Renal cortex interstitium (tissue), 15 donors: ENCODE measurements at places on chromosomes 1 and 21.

DNA sequence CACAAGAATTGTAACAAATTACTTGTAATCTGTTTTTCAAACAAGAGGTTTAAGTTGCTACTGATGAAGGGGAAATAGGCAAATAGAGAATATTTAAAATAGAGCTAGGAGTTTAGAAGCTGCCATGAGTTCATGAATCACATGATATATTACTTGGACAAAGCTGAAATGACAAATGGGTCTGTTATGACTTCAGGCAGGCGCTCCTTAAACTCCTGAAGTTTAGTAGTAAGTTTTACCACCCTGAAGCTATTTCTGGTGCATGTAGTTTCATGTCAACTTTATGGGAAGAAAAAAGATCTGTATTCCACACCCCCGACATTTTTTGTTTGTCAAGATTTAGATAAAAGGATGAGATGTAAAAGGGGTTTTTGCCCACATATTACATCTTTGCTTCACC is 58.5 kb downstream of the PLA2G4A start:
- DNase-seq: no peak

- no peak for DNase-seq
These were observed 58.0 kb upstream of the GFI1 start for GRCh38 chr1:92544756-92545165.

DNA sequence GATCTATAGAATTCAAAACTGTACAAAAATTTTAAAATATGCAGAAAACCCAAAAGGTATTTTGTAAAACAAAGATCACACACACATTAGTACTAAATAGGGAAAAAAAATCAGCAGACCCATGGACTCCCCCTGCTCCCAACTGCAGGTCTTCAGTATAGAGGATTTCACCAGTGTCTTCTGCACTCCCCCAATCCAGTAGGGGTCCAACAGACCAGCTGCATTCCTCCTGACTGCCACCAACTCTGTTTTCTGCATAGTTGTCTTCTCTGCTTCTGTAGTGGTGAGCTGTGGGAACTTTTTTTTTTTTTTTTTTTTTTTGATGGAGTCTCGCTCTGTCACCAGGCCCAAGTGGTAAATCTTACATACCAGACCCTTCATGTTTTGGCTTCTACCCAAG is 21.9 kb downstream of the CLCA2 start:
- no peak for DNase-seq

DNA sequence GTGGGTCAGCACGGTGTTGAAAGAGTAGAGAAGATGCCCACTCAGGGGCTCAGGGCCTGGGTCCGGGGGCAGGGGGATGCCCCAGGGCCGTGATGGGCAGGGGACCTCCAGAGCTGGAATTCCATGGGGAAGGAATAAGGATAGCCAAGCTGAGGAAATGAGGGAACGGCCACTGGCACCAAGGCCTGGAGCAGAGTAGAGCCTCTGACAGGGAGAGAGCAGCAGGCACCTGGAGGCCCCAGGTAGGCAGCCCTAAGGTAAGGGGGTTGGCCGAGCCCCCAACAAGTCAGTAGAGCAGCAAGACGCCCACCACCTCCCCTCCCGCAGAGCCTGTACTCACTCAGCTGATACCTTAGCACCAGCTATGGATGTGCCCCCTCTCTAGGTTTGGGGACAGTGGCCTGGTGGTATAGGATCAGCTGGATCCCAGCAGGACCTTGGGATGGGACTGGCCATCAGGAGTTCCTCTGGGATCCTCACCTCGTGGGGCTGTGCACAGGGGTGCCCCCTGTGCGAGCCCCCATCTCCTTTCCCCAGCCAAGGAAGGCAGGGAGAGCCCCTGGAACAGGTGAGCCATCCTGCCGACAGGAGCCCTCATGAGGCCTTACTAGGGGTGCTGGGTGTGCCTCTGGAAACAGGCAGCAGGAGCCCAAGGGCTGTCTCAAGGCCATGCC is 21.0 kb upstream of the ARF1 start:
- DNase-seq: no peak

DNA sequence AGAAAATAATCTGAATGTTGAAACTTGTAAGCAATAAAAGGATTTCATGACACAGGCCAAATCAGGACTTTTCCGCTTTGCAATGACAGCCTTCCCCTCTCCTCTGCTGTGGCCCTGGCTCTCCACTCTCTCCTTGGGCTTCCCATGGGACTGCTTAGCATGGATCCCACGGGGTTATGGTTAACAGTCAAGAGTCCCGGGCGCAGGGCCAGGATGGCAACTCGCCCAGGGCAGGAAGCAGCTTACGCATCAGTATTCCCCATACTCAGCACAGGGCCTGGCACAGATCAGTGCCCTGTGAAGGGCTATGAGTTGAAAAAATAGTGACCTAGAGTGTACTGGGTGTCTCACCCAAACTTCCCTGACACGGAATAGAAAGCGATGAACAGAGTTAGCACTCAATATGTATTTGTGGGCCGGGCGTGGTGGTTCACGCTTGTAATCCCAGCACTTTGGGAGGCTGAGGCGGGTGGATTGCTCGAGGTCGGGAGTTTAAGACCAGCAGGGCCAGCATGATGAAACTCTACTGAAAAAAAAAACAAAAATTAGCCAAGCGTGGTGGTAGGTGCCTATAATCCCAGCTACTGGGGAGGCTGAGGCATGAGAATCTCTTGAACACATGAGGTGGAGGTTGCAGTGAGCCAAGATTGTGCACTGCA is 29.1 kb upstream of the GRHL3 start:
- DNase-seq: no peak

GRCh38 chr1:11462224-11462923 is 16.6 kb upstream of the DISP3 start:
- DNase-seq: no peak

DNA sequence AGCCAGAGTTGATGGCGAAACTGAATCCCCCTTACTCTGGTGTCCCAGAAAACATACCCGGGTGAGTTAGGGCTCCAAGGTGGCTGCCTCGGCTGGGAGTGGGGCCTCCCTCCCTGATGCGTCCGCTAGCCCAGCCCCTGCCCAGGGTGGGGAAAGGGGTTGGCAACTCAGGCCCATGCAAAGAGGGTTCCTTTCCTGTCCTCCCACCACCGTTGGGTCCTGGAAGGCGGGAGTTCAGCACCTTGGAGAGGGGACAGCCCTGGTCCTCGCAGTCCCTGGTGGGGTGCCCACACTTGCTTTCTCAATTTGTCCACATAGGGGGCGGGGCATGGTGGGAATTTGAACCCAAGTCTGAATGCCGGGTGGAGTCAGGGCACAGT is 6.1 kb downstream of the SRM start:
- DNase-seq: peak; percentile 26

- no peak for DNase-seq
These were observed 5.7 kb upstream of the SLC1A7 start for GRCh38 chr1:53148123-53148522.

DNA sequence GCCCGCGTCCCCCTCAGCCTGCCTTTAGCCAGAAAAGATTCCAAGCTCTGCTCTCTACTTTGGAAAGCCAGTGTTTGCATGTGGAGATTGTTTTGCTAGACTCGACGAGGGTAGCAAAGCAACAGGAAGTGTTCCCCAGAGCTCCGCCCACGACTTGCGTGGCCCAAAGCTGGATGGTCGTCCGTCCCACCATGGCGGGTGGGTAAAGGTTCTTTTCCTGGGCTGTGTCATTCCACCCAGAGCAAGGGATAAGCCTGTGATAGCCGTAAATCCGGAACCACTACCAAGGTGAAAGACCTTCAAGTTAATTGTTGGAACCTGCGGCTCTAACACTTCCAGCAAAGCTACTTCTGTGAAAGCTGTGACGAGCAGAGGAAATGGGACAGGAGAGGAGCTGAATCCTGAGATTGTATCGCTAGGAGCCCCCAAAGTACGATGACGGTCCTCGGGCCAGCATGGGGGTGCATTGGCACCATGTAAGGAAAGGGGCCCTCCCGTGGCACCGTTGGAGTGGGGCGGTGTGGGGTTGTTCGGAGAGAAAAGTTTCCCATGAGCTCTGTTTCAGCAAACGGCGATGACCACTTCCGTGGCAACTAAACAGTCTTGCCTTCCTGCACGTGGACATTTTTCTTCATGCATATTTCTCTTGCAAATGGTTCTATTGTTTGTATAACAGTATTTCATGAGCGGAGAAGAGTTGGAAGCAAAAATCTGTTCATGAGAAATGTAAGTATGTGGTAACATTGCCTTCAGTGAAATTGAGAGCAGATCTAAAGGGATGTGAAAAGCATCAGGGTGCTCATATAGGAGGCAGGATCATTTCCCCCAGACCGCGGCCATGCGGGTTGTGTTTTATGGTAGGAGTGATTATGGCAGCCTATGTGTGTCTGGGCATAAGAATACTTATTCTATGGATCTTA is 8.4 kb downstream of the MX2 start:
- no peak for DNase-seq

DNA sequence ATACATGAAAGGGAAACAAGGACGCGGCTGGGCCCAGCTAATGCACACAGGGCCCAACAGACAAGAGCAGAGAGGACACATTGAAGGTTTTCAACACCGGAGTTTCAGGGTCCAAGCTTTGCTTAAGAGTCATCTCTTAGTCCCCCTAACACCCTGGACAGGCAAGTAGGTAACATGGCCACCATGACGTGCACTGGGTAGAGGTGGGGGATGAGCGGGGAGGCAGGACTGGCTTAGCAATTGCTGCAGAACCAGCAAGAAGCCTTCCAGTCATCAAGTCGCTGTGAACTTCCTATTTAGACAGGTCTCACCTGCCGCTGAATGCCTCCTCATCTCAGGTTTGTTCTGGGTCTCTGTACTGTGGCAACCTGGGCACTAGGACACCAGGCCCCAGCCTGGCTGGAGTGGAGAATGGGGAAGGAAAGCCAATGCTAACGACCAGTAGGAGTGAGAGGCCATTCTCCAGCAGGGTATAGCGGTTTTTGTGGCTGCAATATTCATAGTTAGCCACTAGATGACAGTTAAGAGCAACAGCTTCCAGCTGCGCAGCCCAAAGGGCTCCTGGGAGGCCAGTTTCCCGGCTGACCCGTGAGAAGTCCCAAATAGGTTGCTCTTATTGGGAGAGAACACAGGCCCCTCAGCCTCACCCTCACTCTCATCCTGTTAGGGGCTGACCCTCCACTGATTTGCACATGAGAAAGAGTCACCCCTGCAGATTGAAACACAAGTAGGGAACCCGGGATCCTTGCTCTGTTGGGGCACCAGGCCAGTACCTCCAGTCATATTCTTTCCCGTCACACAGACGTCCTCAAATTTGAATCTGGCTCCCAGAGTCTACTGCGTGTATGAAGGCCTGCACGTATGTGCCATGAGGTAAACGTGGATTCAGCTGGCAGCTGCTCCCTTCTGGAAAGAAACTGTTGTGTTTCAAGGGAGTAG is 6.0 kb upstream of the PIGC start:
- no peak for DNase-seq

- no peak for DNase-seq
These were observed 39.7 kb downstream of the ANKRD13C start for GRCh38 chr1:70314706-70315304.

DNA sequence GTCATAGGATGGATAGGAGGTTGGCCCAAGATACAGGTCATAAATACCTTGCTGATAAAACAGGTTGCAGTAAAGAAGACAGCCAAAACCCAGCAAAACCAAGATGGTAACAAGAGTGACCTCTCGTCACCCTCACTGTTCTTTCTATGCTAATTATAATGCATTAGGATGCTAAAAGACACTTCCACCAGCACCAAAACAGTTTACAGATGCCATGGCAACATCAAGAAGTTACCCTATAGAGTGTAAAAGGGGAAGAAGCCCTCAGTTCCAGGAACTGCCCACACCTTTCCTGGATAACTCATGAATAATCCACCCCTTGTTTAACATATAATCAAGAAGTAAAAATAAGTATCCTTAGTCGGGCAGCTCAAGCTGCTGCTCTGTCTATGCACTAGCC is 671.9 kb downstream of the PTPRC start:
- no peak for DNase-seq

GRCh38 chr1:59332983-59333382 is 36.1 kb downstream of the FGGY start:
- no peak for DNase-seq

DNA sequence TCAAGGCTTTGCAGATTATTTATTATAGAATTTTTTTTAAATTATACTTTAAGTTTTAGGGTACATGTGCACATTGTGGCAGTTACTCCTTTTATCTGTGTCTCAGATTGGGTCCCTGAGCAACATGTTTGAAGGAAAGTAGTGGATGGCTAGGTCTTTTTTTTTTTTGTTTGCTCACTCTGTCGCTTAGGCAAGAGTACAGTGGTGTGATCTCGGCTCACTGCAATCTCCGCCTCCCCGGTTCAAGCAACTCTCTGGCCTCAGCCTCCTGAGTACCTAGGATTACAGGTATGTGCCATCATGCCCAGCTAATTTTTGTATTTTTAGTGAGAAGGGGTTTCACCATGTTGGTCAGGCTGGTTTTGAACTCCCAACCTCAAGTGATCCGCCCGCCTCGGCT is 39.6 kb upstream of the KIF21B start:
- no peak for DNase-seq

DNA sequence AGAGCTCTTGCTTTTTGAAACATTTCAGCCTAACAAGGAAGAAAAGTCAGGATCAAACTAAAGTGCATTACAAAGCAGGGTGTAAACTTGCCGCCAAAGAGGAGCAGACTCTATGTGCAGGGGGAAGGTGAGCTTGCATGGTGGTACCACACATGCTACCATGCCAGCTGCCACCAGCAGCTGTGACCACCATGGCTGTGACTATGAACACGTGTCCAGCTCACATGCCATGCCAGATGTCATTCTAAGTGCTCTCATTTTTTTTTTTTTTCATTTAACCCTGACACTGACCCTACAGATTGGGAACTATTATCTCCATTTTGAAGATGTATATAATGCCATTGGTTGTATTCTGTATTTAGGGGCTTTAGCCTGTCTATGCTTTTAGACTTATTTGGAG is 79.0 kb downstream of the PCP4 start:
- no peak for DNase-seq

- DNase-seq: no peak
These were observed 414.3 kb downstream of the SETD4 start for GRCh38 chr21:35645991-35646390.
